ENCODE measurements at places on chromosomes 3 and 15.

- no peak for DNase-seq
These were observed 5.1 kb downstream of the POLG start for GRCh38 chr15:89329329-89330084.

DNA sequence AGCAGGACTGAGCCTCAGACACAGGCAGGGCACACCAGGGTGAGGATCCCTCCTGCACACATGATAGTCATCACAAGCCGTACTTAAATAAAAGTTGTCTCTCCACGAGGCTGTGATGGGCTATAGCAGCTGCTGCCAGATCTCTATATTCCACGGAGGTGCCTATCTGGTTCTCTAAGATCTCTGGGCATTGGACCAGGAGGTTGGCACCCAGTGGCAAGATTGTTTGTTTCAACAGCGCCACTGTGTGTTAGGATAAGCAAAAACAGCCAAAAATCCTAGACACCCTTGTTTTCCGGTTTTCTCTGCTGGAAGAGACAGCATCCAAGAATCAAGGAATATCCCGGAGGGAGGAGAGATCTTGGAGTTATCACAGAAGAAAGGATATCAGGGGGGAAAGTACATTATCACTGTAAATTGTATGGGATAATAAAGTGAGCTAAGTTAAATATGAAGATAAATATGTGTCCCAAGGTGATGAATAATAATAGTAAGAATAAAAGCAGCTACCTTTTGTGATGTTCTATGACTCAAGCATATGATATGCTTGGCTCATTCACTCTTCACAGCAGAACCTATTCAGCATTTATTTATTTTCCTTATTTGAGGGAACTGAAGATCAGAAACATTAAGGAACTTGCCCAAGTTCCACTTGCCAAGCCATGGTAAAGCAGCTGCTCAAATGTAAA lies 90.6 kb upstream of the AKAP13 start:
- no peak for DNase-seq

DNA sequence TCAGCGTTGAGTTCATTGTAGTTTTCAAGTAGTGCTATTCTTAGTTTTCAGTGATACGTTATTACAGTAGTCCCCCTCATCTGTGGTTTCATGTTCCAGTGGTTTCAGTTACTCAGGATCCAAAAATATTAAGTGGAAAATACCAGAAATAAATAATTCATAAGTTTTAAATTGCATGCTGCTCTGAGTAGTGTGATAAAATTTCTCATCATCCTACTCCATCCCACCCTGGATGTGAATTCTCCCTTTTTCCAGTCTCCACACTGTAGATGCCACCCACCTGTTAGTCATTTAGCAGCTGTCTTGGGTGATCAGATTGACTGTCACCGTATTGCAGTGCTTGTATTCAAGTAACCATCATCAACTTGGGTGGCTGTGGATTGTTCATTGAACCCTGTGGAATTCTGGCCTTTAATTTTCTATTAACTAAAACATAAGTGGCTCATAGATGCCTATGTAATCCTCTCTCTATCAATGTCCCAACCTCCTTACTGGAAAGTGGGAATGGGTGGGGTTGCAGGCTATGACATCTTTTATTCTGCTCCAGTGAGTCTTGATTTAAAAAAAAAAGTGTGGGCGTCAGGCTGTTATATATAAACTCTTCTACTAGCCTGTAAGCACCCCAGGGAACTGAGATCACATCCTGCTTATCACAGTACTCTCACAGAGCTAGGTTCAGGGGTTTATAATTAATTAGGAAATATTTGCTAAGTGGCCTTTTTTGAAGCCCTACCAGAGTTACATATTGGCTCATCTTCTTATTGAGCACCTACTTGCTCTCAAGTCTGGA lies 97.5 kb downstream of the CFAP20DC start:
- no peak for DNase-seq

DNA sequence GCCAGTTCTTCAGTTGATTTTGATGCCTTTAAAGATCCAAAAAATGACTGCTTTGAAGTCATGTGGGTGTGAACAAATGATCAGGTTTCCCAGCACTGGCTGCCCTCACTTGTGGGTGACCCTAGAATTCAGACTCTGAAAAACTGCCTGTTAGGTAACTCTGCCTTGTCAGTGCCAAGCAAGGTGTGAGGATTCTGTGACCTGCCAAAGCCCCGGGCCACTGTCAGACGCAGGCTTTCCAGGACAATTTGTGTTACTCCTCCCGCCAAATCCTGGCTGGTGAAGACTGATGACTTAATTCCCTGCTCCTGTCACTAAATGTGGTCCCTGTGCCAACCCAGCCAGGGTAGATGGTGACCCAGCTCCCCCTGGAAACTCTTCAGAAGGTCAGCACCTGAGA lies 99.2 kb upstream of the PSMD6 start:
- DNase-seq = no peak

DNA sequence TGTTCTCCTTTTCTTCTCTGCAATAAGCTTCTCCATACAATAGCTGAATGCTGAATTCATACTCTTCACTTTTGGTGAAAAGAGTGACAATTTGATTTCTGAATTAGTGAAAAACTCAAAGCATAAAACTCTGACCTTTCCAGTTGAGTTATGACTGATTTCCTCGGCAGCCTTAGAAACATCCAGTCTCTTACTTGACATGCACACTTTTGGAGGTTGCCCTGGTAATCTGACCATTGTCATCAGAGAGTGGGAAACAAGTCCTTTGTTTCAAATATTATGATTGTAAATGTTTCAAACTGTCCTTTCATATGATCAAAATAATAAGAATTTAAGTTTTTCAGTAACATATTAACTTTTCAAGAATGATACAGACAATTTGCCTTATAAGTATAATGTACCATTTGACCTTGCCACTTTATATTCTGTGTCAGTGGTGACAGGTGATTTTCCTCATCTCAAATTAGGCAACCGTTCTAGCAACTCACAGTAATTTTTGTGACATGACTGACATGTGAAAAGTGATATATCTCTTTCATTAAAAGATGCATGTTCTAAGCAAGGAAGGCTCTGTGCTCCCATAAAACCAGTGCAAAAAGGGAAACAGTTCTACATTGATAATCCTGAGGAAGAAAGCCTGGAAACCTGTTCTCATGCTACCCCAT lies 507.6 kb upstream of the ROBO2 start:
- DNase-seq = no peak

GRCh38 chr3:98553753-98554152 lies 22.0 kb downstream of the GPR15 start:
- DNase-seq = no peak
